Activated T-helper 9 cell treated with anti-CD3 and anti-CD28 coated beads, Interleukin-2, amount 50 U/mL, for 16 hours (primary cell): ENCODE measurements at places on chromosomes 6 and 20.
A peak's percentile ranks its signal among the peaks of the same experiment; 100 is the strongest.

- DNase-seq, result no peak
Observed at GRCh38 chr20:47099825-47100441, 205.3 kb downstream of the EYA2 start.

DNA sequence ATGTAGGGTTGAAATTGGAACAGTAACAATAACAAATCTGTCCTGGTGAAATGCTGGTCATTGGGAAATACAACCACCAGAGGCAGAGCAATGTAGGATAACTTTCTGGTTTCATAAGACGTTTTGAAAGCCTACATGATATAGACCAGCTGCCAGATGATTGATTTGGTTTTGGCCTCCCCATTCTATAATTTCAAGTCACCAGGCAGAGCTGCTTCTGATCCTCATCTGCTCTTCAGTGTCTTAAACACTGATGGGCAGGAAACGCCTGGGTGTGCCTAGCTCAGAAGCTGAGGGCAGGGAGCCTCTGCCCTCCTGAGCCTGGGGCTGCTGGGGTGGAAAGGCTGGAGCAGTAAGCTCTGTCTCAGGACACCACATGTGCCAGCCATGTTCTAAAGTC is 24.5 kb downstream of the DHX35 start:
- no peak for DNase-seq

GRCh38 chr6:107132330-107132954 is 17.1 kb upstream of the BEND3 start:
- DNase-seq, result no peak

GRCh38 chr6:28884423-28885131 is 39.2 kb downstream of the TRIM27 start:
- peak; percentile 42 for DNase-seq

DNA sequence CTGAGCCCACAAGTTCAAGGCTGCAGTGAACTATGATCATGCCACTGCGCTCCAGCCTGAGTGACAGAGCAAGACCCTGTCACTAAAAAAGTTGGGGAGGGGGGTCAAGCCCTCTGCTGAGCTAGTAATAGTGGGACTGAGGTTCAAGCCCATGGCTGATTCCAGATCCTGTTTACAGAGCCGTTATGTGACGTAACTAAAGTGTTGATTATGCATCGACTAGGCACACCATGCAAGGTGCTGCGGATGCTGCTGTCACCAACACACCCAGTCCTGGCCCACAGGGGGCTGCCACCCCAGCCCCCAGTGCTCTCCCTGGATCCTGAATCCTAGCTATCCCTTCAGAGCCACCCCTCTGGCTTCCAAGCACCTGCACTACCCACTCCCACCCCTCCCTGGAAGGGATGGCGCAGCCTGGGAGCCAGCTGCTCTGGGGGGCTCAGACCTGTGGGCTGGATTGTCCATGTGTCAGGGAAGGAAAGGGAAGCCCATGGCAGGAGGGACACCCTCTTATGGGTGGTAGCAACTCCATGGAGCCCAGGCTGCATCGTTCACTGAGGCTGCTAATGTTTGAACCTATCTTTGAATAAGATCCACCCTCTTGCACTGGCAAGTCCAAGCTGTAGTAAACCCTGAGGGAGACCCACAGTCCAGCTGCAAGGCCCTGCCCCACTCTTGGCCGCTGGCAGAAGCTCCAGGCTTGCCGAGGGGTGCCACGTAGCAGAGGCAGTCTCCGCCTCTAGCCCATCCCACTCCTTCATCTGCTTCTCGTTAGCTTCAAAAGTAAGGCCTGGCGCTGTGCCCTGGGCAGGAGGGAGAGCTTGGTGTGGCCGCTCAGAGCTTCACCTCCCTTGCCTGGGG is 95.0 kb downstream of the SNX5 start:
- no peak for DNase-seq

GRCh38 chr6:169166896-169167580 is 86.6 kb downstream of the THBS2 start:
- DNase-seq, result no peak

GRCh38 chr6:119929121-119929520 is 579.6 kb upstream of the MAN1A1 start:
- no peak for DNase-seq

DNA sequence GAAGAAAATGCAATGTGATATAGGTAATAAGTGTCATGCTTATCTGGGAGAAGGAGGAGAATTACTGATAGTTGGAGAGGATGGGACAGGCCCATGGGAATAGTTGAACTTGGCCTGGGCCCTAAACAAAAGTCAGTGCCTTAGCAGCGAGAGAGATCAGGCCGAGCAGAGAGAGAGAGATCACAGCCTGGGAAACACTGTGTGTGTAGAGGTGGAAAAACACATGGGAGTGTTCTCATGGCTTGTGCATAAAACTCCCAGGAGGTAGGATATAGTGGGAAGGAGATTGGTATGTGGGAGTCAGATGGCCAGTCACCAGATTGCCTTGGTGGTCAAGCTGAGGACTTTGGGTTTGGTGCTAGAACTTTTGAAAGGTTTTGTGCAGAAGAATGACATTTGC is 47.6 kb downstream of the FIG4 start:
- no peak for DNase-seq

DNA sequence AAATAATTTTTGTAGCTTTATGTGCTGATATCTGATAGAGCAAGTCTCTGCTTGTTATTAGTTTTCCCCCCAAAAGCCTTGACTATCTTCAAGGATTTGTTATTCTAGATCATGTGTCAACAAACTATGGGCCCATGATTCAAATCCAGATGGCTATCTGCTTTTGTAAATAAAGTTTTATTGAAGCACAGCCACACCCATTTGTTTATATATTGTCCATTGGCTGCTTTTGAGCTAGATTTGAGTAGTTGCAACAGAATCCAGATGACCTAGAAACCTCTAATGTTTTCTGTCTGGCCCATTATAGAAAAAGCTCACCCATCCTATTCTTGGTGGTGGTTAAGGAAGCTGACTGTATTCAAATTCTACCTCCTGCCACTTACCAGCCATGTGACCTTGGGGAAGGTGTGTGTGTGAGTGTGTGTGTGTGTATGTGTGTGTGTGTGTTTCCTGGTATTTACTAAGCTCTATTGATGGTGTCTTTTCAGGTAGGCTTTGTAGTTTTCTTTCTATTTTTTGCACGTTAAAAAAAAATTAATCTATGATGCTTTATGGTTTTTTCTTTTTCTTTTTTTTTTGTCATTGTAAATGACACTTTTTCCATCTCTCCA is 1.3 kb upstream of the GTSF1L start:
- no peak for DNase-seq

- DNase-seq, result no peak
Observed at GRCh38 chr20:54717983-54718382, 242.6 kb downstream of the DOK5 start.

- no peak for DNase-seq
Observed at GRCh38 chr6:129280293-129280644, 397.3 kb downstream of the LAMA2 start.

GRCh38 chr6:165686596-165687365 is 23.7 kb upstream of the PDE10A start:
- no peak for DNase-seq

GRCh38 chr6:3725145-3726047 is 26.1 kb downstream of the PXDC1 start:
- DNase-seq, result no peak

DNA sequence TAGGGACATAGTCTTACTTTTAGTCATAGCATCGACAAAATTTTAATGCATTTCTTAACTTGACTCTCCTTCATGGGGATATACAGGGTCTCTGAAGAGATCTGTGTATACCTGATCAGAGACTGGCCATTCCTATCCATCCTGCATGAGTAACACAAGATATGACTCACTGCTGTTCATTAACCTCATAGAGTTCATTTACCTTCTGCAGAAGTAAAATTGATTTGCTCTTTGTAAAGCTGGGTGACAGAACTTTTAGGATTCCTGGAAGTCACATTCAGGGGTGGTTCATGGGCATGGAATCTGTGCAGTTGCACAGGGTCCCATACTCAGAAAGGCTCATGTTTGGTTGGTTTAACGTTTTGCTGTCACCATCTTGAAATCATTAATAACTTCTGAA is 53.2 kb downstream of the PDE7B start:
- DNase-seq, result no peak

DNA sequence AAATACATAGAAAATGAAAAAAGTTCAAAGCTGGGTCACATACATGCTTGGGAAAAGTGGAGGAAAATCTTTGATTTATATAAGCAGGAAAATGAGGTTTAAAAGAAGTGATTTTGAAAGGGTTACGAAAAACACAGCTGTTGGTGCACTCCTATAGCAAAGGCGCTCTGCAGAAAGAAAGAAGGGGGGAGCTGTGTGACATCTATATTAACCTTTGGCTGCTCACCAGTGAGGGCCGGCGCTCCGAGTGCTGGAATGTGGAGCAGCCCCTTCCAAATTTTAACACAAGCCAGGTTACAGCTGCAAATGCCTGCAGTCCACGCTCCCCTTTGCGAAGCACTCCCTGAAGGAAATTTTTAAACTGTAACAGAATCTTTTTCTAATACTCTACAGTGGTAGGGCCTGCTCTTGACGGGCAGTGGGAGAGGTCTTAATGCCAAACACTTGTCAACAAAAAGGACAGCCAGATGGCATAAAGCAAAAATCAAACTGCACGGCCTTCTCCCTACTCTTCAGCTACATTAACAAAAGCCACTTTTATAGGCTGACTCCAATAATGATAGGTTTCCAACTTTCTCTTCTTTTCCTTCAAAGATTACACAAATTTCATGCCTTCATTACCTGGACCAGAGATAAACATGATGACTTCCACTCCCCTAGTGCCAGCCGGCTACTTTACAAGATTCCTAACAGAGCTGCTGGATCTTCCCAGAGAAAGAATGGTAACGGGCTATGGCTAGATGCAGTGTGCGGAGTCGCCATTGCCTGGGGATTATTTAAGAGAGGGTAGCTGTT is 4.8 kb downstream of the BMP7 start:
- DNase-seq, result no peak

GRCh38 chr6:45327956-45328522 is at the start of gene RUNX2:
RUNX2 (plus strand) TSS chr6:45328330; CDS start chr6:45328727, 397 bp downstream.
- no peak for DNase-seq

DNA sequence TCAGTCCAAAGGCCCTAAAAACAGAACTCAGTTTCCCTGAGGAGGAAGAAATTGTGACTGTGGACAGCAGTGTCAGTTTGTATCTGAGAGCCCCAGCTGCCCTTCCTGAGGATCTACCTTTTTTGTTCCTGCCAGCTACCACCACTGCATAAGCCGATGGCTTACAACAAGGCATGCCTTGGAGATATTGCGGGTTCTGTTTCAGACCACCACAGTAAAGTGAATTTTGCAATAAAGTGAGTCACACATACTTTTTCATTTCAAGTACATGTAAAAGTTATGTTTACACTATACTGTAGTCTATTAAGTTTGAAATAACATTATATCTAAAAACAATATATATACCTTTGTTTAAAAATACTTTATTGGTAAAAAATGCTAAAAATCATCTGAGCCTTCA is 9.6 kb upstream of the CST3 start:
- DNase-seq, result no peak

DNA sequence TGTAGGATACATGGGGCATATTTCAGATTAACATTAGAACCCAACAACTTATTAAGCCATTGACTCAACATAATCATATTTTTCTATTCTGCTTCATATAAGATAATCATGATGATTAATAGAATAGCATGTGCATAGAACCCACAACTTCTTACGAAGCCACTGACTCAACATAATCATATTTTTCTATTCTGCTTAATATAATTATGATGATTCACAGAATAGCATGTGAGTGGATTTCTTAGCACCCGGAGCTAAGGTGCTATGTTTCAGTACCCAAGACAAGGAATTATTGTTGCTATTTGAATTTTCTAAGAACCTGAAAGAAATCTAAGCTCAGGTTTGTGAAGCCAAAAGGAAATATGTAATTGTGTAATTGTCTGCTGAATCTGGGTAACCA is 96.8 kb downstream of the TENT5A start:
- DNase-seq, result no peak

DNA sequence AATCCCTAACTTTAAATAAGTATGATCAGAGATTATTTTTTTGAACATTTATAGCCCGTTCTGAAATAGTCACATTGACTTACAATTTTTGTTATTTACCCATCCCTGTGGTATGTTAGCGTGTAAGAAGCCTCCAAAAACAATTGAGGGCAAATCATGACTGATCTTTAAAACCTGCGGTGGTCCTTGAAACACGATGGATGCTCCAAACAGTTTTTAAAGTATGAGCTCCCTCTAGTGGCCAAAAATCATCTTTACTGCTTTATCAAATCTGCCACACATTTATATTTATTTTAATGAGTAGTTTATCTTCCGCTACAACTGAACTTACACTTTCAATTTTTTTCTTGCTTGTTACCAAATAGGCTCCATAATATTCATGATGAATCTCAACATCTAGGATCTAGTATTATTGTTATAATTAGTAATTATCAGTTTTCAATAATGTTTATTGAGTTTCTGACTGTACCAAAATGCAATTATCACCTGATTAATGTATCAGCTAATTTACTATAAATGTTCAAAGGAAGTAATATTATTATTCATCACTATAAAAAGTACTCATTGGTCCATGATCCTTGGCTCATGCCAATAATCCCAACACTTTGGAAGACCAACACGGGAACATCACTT is 52.2 kb downstream of the MARCKS start:
- DNase-seq, result no peak

DNA sequence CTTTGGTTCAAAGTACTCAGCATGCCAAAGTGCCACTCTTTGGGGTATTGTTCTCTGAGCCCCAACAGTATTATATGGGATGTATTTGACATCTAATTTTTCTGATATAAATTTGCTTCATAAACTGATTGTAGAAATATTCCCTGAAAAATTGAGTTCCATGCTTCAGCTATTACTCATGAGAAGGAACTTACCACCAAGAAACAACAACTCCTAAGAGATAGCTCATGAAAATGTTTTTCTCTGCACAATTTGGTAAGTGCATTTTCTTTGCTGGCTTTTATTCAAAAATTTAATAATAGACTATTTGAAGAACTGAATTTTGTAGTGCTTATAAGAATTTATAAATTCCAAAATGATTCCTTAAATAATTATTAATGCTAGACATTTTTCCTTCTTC is 12.8 kb upstream of the TPD52L1 start:
- no peak for DNase-seq

GRCh38 chr6:149032599-149033405 is 284.7 kb upstream of the TAB2 start:
- DNase-seq, result peak; percentile 53

- DNase-seq, result no peak
Observed at GRCh38 chr6:91045161-91045560, 458.3 kb upstream of the MAP3K7 start.

- no peak for DNase-seq
Observed at GRCh38 chr6:105757512-105758200, 328.5 kb upstream of the PRDM1 start.

- DNase-seq, result no peak
Observed at GRCh38 chr6:138004430-138005287, 102.6 kb downstream of the PERP start.

GRCh38 chr6:129750360-129750759 is 40.4 kb upstream of the ARHGAP18 start:
- no peak for DNase-seq

GRCh38 chr20:346640-347316 is at the start of gene NRSN2:
NRSN2 (plus strand) TSS chr20:347111; CDS start chr20:349644, 2,533 bp downstream.
- no peak for DNase-seq
